ENCODE measurements at places on chromosomes 3 and 15.
A peak's percentile ranks its signal among the peaks of the same experiment; 100 is the strongest.

DNA sequence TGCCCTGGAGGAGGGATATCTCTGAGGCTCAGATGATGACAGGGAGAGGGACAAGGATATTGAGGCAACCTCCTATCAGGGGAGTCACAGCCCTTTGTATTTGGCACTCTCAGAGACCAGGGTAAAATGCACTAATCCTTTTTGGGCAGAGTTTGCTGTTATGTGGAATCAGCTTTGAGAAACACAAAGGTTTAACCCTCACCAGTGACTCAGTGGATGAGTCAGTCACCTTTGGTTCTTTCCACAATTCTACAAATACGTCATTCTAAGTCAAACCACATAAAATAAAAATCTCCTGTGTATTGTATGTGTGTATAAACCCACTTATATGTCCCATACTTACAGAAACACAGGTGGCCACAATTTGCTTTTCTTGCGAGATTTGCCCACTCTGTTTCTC, 5.1 kb downstream of the LSAMP start:
- no peak for DNase-seq

GRCh38 chr3:98645039-98645438, 51.6 kb upstream of the CPOX start:
- no peak for DNase-seq

GRCh38 chr3:88235102-88235501, 85.3 kb downstream of the C3orf38 start:
- DNase-seq = no peak

DNA sequence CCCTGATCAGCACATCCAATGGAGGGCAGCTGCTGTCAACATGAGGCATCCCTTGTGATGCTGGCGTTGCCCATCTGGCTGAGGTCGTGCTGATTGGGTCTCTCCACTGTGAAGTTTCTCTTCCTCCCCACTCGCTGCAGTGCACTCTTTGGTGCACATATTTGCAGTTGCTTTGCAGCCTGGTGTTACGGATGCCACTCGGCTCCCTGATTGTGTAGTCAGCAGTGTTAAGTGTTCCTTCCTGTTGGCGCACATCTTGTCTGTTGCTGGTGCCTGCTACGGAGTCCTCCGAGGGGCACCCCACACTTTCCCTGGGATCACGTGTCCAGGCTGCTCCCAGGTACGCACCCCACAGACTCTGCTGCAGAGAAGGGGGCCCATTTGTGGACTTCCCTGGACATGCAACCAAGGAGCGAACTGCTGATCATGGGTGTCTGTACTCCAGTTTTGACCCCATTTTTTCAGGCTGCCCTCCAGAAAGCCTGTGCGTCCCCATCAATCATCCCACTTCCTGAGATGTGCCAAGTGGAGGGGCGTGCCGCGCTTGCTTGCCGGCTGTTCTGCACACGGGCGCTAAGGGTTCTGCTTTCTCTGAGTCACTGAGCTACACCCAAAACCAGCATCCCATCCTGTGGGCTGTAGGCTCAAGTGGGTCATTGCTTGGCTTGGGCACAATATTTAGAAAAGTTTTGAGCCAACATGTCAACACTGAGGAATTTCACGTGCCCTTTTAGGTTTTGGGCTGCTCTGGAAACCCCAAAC, 98.6 kb downstream of the FBLN2 start:
- DNase-seq = no peak

- no peak for DNase-seq
These were observed 192.0 kb downstream of the ATP10A start for GRCh38 chr15:25671132-25671531.

DNA sequence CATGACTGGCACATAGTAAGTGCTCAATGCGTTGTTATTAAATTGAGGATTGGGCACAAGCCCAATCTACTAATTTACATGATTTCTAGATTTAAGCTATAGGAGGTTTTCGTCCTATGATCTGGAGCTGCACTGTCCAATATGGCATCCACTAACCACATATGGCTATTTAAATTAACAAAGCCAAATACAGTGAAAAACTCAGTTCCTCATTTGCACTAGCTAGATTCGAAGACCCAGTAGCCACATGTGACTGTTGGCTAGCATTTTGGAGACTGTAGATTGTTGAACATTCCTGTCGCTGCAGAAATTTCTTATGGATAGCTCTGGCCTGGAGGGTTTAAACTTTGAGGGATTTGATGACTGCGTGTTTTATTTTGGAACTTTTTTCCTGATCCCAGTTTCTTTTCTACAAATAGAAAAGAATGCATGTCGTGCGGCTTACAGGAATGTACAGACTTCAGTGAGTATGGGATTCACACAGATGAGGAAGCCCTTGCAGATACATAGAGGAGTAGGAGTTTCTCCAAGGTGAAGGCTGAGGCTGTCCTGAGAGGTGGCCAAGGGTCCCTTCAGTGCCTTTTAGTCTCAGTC, 82.8 kb downstream of the SLCO3A1 start:
- no peak for DNase-seq

DNA sequence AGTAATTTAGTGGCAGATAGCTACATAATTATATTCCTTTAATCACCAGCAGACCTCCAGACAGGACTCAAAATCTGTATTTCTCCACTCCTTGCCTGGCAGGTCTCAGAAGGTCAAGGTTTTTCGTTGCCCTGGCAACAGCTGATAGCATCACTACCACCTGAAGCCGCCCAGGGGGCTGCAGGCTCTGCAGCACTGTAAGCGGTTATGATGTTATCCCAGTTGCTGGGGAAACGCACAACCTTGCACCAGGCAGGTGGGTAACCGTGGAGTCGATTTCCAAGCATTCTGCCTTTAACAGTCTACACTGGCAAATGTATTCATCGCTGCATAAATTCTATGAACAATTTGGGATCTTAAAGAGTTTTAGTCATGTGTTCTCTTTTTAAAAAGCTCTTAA, 756.3 kb downstream of the NTRK3 start:
- DNase-seq = no peak

DNA sequence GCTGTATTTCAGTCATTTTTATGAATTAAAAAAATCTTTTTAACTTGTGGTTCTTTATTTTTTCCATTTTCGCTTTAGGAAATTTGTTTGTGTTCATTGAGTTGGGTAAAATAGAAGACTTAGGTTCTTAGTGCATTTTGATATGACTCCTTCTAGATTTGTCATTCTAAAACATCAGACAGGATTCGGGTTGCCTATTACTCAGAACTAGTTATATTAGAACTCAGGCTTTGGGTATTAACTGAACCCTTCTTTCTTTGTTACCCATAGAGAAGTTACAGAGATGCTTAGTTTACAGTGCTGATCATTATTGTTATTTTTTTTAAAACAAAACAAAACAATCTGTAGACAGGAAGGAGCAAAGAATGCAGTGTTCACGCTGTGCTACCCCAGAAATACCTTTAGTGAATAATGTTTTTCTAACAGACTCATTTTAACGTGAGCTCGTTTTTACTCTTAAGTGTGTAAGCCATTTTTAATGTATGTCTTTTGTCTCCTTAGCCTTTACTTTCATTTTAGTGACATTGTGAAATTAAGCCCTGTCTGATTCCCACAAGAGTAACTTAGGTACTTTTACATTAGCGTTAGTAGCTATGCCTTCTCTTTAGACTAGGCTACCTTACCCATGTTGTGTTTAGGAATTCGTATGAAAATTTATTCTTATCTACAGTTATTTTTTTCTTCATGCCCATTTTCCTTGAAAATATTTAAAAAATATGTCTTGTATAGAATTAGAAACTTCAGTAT, 53.4 kb downstream of the CMC1 start:
- no peak for DNase-seq

- DNase-seq = no peak
These were observed 382.7 kb downstream of the EPHA6 start for GRCh38 chr3:97197083-97197482.

DNA sequence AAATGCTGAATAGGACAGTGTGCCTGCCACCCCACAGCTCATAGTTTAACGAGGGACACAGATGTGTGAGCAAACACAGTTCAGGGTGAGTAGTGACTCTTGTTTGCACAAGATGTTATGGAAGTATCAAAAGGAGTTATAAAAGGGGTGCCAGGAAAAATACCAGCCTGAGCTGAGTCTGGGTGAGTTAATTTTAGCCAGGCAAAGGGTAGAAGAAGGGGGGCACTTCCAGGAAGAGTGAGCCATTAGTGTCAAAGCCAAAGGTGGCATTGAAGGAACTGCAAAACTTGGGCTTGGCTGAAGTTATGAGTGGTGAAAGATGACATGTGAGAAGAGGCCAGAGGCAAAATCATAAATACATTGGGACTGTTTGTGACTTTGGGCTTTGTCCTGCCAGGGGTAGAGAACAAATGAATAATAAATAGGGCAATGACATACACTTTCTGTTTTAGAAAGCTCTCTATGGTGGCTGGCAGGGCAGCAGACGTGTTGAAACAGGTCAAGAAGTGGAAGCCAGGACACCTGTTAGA, 1.9 kb upstream of the SPPL2A start:
- no peak for DNase-seq

DNA sequence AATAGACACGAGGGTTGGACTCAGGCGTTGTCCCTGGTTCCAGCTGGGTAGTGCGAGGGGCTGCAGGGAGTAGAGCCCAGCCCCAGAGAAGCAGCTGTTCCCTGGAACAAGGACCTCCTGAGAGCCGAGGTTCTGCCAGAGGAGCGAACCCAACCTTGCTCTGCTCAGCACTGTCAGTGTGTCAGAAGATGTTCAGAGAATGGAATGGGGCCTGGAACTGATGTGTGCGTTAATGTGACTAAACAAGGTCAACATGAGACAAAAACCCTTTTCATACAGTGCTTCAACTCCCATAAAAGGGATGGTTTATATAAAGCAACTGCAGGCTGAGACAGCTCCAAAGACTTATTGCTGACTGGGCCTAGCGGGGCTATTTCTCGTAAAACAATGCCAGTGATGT, 35.5 kb upstream of the HACD2 start:
- no peak for DNase-seq

DNA sequence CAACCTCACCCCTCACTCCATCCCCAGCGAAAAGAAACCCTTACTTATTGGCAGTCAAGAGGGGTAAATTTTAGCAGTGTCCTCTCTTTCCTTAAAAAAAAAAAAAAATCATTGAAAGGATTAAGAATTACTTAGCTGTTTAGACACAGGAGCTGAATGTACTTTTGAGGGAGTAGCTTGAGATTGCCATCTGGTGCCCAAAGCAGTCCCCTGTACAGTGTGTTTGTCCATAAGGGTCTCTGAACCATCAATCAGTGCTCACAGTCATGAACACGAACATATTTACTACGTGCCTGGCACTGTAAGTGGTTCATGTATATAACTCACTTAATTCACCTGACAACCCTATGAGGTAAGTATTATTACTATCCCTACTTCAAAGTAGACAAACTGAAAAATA, 463.5 kb downstream of the RAP2B start:
- no peak for DNase-seq

DNA sequence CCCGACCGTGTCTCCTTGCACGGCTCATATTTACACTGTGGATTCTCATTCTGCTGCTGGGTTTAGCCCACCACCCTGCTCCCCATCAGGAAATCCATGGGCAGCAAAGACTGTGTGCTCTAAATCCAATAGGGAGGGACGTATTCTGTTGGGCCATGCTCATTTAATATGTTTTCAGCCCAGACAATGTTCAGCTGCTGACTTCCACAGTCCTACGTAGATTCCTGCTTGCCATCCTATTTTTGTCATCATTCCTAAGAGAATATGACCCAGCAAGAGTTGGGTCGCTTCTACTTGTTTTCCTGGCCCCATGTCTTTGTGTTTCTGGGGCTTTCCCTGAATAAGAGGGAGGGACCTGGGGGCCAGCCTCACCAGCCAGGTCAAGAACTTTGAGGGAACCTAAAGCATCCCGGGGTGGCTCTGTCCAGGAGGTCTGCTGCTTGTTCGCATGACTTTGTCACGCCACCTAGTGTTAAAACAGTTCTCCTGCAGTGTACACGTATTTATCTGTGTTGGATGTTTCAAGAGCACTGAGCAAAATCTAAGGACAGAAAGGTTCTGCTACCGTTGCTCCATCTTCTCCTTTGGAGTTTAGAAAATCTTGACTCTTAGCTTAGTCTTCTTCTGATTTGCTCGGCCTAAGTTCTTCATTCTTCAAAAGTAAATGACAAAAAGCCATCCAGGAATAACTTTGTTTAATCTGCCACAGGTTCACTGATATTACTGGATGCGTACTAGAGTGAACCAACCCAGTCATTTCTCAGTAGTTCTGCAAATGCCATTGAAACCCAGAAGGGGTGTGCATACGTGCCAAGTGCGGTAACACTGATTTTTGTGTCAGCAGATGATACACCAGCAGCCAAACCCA, 79.8 kb upstream of the NR2E3 start:
- no peak for DNase-seq

DNA sequence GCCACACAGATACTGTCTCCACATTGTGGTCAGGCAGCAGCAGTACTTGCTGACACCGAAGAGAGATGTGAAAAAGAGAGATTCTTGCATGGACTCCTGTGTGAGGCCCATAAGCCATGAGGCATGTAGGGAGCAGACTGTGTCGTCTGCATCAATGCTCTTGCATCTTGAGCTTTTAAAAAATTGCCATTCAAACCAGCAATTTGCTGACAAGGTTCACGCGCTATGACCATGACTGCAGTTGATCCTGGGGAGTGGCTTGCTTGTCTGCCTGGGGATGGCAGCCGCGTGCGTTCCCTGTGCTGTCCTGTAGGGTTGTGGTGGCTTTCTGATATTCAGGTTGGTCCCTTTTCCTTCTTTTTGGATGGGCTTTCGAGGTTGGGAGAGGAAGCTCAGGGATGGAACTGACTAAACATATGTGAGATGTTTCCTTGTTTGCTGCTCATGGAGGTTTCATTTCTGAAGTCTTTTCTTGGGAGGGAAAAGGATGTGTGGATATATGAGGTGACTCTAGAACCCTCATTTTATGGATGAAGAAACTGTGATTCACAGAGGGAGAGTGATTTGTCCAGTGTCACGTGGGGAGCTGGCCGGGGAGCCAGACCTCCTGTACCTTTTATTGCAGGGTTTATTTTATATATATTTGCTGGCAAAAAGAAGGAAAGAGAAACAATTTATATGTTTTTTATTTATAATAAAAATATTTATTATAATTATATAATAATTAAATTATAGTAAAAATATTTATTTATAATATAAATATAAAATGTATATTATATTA, 48.6 kb downstream of the LPP start:
- DNase-seq = no peak

- peak; percentile 22 for DNase-seq
These were observed 750 bp downstream of the PODXL2 start for GRCh38 chr3:127629467-127630403.

- no peak for DNase-seq
These were observed 18.2 kb upstream of the CELF6 start for GRCh38 chr15:72338148-72338547.

- DNase-seq = no peak
These were observed 443.4 kb upstream of the SEMA6D start for GRCh38 chr15:47273864-47274263.

- DNase-seq = no peak
These were observed 140.5 kb downstream of the DNAJB8 start for GRCh38 chr3:128326051-128326823.

- no peak for DNase-seq
These were observed 174.6 kb upstream of the NECTIN3 start for GRCh38 chr3:110897046-110897445.

DNA sequence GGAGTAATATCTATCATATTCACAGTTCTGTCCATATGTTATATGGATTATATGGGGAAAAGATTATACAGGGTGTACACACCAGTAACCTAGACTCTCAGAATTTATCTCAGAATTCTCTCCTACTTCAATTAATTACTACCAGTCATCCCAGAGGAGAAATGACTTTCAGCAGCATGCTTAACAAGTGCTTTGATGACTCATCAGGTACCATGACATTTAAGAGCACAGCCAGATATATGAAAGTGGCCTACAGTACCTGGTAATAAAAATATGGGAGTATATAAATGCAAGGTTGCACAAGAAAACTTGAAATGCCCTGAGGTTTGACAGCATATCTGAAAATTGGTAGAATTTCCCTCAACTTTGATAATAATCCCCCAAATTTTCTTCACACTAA, 1273.0 kb downstream of the OTOL1 start:
- DNase-seq = no peak

All from T-helper 1 cell (primary cell).